NCI-H2171 treated with DMSO at 0.1 percent for 48 hours (cell line): ENCODE measurements at places on chromosomes 2 and 18.

DNA sequence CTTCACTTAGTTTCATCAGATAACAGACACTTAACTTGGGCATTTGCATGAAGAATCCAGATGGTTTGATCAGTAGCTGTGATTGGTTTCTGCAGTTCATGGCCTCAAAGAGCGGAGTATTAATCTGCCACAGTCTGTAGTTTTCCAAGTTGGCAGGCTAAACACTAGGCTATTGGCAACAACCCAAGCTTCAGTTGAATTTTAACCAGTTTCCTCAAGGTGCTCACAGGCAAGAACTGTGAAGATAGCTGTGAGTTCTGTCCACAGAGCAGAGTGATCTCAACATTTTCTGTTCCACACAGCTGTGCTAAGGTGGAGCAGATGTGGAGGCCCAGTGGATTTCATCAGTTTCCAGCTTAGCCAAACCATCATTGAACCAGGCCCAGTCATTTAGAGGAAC is 469.5 kb upstream of the LINC00305 start:
- DNase-seq = peak; percentile 14

DNA sequence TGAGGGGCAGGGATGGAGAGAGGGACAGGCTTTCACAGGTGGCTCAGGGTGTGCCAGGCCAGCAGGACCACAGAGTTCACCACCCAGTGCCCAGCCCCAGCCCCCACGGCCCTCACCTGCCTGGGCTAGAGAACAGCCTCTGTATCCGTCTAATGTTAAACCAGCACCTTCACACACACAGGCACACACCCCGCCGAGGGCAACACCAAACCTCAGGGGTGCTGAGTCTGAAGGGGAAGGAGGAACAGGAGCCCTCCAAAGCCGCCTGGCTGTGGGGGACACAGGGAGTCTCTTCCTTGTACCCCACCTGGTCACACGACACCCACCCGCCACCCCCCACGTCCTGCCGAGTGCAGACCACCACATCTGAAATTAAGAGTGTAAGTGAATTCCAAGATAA is 205.8 kb upstream of the SALL3 start:
- no peak for DNase-seq

- no peak for DNase-seq
Observed at GRCh38 chr18:50131591-50131990, 63.4 kb downstream of the MYO5B start.

- DNase-seq = no peak
Observed at GRCh38 chr2:72431737-72432136, 284.1 kb upstream of the CYP26B1 start.

DNA sequence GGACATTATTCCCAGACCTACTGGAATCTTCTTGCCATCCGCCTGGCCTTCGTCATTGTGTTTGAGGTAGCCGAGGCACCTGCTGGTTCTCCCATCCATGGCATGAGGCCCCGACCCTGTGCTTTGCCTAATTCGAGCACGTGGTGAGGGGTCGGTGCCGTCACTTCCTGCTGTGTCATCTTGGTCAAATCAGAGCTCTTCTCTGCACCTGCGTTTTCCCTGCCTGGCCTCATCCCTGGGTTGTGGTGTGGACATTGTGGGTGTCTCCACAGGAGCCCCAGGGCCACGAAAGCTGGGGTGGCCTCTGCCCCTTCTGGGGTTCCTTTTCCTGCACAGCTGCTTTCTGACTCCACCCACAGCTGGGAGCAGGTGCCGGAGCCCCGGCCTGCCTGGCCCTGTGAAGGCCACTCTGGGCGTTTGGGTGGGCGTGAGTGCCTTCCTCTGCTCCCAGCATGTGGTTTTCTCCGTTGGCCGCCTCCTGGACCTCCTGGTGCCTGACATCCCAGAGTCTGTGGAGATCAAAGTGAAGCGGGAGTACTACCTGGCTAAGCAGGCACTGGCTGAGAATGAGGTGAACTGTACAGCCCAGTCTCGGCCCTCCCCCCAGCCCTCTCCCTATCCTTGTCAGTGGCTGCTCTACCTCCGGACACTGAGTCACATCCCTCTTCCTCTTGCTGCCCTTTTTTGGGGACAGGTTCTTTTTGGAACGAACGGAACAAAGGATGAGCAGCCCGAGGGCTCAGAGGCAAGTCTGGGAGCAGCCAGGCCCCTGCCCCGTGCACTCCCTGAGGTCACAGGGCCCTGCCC is 34.9 kb downstream of the ANO7 start:
- no peak for DNase-seq

DNA sequence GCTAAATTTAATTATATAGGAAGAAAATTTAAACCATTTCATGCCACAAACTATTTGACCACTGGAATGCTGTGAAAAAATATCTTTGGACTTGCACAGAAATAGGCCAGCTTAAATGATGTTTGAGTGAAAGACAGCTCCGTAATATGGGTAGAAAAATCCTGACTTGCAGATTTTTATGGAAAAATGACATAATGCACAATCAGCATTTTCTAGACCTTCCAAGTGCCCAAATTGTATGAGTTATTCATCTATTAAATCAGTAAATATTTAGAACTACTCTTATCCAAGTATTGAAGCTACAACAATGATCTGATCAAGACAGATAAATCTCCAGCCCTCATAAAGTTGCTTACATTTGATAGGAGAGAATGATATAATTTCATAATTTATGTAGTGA is 691.1 kb upstream of the DDX18 start:
- no peak for DNase-seq

DNA sequence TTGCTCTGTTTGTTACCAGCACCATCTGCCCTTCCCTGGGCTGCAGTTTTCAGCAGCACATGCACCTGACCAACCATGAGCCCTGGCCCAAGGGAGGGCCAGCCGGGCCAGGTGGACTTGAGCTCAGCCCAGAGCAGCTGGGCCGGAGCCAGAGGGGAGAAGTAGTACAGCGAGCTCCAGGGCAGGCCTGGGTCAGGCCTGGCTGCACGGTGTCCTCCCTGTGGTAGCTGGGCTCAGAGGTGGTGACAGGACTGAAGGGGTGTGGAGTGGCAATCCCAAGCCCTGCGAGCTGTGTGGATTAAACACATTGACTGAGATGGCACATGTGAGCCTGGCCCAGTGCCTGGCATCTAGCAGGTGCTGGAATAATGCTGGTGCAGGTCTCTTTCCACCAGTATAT is 222.2 kb downstream of the GLI2 start:
- no peak for DNase-seq

DNA sequence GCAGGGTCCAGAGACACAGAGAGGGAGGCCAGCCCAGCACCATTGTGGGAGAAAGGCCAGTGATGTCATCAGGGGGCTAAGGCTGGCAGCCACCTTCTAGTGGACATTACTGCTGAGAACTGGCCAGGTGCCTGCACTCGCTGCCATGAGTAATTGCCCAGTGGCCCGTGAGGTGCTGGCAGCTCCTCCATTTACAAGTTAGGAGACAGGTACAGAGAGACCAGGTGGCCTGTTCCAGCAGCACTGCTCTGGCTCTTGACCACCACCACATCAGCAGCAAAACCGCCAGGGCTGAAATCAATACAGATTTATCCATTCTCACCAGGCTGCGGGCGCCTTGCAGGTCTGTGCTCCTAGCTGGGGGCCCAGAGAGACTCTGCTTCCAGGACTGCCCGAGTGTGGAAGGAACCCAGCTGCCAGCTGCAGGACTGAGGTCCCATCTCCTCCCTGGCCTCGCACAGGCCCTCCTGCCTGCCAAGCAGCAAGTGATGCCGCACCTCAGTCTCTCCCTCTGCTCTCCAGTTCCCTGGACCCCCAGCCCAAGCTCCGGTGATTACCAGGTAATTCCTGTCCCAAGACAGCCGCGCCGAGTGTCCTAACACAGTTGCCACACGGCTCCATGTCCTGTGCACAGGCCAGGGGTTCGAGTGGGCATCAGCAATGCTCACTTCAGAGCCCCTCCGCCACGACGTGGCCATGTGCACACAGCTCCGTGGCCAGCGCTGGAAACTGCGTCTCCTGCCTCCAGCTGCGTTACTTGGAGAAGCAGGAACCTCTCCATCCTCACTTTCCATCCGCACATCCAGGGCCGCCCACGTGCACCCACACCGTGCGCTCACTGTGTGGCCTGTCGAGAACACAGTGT is 101.0 kb upstream of the CTDP1 start:
- no peak for DNase-seq

GRCh38 chr2:234240917-234241316 is 190.4 kb downstream of the SPP2 start:
- no peak for DNase-seq

- no peak for DNase-seq
Observed at GRCh38 chr18:9824952-9825371, 60.8 kb upstream of the TXNDC2 start.

- no peak for DNase-seq
Observed at GRCh38 chr2:160499865-160500264, 6.3 kb upstream of the RBMS1 start.

DNA sequence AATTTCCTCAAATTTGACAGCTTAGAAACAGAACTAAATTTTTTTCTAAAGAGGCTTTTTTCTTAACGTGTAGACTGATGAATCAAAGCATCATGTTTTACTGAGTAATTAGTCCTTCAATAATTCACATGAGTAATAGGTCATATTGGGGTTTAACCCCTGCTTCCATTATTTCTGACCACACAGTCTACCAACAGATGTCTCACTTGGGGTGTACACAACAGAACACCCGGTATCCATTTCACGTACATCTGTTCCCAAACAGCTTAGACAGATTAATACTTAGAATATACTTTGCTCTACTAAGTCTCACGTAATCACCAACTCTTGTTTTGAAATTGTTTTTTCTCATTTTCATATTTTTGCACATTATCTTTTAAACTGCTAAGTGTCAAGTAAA is 14.8 kb downstream of the CERKL start:
- DNase-seq = peak; percentile 93

DNA sequence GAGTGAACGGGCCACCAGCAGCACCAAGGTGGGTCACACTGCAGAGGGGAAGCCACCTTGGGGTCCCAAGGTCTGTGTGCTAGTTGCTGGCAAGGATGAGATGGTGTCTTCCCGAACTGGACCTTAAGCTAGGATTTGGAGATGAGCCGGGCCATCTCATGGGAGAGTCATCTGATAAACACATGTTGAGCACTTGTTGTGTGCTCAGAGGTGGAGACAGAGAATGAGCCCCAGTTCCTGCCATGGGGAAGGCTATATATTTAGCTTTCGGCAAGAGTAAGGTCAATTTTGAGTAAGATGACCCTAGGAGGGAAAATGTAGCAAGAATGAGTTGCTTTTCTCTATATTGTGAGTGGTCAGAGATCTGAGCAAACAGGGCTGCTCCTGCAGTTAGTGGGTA is 41.4 kb upstream of the RPL31 start:
- no peak for DNase-seq

- DNase-seq = no peak
Observed at GRCh38 chr2:191905336-191905735, 58.4 kb upstream of the CAVIN2 start.

GRCh38 chr2:38943784-38944183 is 54.1 kb downstream of the ARHGEF33 start:
- no peak for DNase-seq

DNA sequence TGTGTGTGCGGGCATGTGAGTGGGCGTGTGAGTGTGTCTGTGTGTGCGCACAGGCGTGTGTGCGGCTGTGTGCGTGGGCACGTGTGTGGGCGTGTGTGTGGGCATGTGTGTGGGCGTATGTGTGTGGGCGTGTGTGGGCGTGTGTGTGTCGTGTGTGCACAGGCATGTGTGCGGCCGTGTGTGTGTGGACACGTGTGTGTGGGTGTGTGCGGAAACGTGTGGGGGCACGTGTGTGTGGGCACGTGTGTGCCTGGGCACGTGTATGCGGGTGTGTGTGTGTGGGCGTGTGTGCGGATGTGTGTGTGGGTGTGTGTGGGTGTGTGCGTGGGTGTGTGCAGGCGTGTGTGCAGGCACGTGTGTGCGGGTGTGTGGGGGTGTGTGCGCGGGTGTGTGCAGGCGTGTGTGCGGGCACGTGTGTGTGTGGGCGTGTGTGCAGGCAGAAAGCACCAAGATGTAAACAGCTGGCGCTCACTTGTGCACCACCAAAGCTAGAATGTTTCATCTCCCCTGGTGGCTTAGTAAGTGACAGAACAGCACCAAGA is 31.2 kb upstream of the ALKAL2 start:
- no peak for DNase-seq

GRCh38 chr2:15640261-15640711 is 48.6 kb downstream of the DDX1 start:
- no peak for DNase-seq
